ENCODE measurements at places on chromosomes 11 and 22.
A peak's percentile ranks its signal among the peaks of the same experiment; 100 is the strongest.

DNA sequence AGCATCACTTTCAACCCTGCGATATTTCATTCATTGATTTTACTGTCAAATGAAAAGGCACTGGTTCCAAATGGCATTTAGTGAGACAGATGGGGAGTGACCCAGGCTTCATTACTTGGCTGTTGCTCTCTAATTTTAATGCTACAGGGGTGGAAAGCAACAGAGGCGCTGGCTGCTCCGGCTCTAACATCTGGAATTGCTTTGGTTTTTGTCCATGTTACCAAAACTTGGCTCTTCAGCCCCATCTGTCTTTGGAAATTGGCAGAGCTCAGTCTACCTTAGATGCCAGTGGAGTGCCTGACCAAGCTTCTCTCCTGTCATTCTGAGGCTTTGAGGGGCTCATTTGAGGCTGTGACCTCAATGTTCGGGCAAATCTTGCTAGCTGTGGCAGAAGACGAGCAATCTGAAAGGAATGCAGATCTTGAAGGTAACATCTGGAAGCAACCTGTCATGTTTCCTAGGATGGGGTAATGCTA lies 409.5 kb upstream of the SYN3 start:
- no peak for DNase-seq

DNA sequence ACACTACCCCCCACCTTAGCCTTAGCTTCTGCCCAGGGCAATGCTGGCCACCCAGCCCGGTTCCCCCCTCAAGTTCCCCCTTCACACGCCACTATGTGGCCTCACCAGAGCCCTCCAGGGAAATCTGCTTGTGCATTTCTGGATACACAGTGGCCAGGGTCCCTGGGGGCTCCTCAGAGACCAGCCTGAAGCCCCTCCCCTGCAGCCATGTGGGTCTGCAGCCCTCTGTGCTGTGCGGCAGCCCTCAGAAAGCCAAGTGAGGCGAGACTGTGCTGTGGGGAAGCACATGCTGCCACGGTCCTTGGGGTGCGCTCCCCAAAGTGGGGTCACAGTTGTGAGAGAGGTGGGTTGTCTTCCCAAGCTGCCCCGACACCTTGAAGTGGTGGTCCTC lies 2.1 kb upstream of the PLXNB2 start:
- DNase-seq: no peak

- DNase-seq: no peak
These were observed 9.3 kb downstream of the NUP50 start for GRCh38 chr22:45172881-45173585.

GRCh38 chr11:111514216-111515031 lies at the start of gene HOATZ:
TSS of gene HOATZ (plus strand) at chr11:111514778. CDS start at chr11:111514785, 7 bp downstream.
- DNase-seq: no peak

DNA sequence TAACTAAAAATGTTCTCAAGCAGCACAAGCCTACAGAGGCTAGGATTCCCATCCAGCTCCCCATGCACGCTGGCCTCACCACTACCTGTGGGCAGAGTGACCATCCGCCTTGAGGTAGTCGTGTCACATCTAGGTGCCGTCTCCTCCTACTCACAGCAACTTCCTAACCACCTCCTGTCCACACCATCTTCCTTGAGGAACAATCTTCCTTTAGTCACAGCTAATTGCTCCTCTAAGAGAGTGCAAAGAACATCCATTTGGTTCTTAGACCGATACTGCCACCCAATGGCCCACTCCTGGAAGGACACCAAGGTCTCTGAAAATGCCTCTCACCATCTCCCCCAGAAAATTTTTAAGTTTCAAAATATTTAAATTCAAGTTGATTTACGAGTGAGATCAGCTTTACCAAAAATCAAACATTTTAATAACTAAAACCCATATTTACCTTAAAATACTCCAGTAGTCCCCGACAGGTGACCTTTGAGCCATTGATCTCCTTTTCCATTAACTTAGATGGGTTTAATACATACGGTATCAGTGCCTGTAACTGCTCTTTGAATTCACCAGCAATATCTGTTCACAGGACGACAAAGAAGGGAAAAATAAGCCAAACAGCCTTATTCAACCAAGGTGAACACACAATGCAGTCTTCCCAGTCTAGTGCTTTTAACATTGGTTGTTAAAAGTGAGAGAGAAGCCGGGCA lies 21.7 kb upstream of the PLAAT3 start:
- DNase-seq: peak; percentile 94

DNA sequence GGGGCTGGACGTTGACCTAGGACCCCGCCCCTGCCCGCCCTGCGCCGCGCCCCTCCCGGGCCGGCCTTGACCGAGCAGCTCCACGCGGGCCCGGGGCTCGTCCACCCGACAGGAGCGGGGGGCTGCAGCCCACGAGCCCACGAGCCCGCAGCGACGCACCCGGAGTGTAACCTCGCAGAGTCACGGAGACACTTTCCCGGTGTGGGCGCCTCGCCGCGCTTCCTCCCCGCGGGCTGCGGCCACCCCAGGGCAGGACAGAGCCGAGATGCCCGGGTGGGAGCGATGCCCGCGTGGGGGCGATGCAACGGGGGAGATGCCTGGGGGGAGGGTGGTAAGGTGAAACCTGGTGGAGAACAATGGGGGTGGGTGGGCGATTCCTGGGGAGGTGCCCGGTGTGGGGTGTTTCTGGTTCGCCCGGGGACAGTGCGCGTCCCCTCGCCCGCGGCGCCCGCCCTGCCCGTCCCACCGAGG lies 4.9 kb upstream of the ZBED4 start:
- peak; percentile 49 for DNase-seq

DNA sequence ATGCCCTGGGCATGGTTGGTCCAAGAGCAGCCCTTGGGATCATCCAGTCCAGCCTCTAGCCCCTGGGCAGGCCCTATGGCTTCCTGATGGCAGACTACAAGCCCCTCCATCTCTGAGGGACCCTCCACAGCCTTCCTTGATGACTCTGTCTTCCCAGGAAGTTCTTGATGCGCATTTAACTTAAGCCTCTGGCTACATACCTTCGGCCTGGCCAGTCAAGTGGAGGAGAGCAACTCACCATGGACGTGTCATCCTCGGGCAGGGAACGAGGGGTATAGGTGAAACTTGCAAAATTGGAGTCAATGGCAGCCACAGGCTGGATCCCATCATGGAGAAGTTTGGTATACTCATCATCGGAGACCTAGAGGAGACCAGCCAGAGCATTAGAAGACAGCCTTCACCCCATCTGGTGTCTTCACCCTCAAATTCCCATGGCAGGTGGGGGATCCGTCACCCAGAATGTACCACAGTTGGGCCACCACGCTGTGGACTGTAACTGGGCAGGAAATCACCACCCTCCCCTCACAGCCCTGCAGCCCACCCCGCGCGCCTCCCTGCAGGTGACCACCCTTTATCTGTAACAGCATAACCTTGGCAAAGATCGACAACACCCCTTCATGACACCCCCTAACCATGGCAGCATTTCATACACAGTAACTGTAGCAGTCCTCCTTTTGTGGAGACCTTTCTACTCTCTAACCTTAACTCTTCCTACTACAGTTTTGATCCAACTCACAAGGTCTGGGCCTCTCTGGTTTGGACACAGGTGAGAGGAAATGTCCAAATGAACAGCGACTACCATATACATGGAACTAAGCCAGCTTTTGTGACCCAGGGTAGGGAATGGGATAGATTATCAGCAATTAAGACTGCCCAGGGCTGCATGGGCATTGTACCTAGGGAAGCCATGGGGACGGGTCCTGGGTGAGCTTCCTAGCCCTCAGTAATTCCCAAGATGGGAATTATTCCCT lies 91.7 kb downstream of the PDE2A start:
- no peak for DNase-seq

GRCh38 chr11:32081129-32081641 lies 9.7 kb upstream of the RCN1 start:
- DNase-seq: no peak

GRCh38 chr11:2811206-2812091 lies 74.1 kb downstream of the CDKN1C start:
- DNase-seq: no peak

DNA sequence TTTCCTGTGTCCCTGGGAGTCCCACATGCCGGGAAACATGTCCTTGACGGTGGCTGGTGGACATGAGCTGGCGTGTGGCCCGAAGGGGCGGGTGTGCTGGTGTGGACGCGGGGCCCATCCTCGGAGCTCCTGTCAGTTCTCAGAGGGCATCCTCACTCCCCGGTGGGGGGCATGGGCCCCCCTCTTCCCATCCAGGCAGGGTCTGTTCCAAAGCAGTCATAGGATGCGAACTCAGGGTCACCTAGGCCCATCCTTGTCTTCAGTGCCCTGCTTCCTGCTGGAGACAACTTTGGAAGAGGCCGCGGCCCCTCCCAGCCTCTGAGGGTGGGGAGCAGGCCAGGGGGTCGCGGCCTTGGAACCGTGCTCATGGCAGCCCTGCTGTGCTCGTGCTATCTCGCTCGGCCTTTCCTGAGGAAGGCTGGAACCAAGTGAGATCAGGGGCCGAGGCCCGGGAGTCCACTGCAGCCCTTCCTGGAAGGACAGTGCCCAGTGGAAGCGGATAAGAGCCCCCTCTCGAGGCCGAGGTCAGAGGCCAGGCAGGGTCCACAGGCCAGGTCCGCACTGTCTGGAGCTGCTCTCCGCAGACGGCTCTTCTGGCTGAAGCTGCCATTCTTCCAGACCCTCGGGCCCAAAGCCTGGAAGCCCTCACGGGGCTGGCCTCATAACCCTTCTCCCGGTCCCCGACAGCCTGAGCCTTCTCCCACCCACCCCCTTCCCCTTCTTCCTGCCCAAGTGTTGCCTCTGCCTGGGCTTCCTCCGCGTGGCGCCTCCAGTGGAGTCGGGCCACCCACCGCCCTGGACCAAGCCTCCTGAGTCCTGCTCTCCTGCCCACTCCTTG lies 8.7 kb downstream of the GRK2 start:
- DNase-seq: no peak

- no peak for DNase-seq
These were observed 9.3 kb downstream of the MRPL16 start for GRCh38 chr11:59801160-59801706.

- DNase-seq: no peak
These were observed 36.0 kb downstream of the CD6 start for GRCh38 chr11:61007383-61007955.

- no peak for DNase-seq
These were observed 186.2 kb downstream of the CWF19L2 start for GRCh38 chr11:107271425-107271824.

GRCh38 chr22:47687346-47687655 lies 924.9 kb downstream of the TBC1D22A start:
- no peak for DNase-seq

DNA sequence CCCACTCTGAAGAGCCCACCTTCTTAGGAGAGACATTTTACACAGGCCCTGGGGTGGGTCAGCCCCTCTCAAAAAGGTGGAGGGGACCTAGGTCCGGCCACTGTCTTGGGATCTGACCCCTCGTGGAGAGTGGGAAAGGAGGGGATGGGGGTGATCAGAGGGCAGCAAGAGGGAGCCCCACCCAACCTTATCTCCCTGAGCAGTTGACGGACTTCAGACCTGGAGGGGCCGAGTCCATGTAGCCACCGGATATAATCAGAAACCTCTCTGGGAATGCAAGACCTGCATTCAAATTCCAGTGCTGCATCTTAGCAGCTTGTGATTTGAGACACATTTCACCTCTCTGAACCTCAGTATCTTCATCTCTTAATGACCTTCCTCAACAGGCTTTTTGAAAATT lies 44.0 kb downstream of the TP53I11 start:
- no peak for DNase-seq

DNA sequence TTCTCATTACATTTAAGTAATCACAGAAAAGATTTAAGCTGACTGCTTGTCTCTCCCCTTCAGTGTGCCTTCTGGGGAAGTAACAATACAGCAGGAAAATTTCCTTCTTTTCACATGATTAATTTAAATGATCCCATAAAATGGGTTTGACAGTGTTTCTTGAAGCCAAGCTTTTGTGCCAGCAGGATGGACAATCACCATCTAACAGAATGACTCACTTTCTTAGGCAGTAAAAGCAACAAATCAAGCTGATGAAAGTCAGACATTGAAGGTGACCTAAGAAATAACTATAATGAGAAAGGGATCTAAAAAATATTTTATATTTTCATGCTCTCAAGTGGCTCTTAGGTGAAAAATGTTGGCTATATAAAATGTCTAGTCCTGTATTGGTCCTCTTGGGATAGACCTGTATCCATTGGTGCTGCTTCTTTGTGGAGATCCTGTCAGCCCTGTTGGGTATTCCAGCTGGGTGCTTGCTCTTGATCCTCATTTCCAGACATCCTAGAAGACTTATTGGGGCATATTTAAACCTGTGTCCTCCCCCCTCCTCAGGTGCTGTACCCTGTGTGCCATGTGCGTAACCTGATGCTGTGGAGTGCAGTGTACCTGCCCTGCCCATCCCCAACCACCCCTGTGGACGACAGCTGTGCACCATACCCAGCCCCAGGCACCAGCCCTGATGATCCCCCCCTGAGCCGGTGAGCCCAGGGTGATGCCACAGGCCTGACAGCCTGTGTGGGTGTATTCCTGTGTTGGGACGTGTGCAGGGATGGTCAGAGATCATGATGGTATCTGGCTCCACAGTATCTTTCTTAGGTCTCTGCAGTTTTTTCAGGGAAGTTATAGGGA lies 62.7 kb upstream of the HORMAD2 start:
- no peak for DNase-seq

- DNase-seq: no peak
These were observed 189.9 kb downstream of the ARHGAP42 start for GRCh38 chr11:100876815-100877520.

- no peak for DNase-seq
These were observed 165.3 kb downstream of the TTC28 start for GRCh38 chr22:28514321-28514821.

- no peak for DNase-seq
These were observed 312.0 kb upstream of the NARS2 start for GRCh38 chr11:78886616-78887015.

- DNase-seq: no peak
These were observed 238.4 kb downstream of the TBC1D22A start for GRCh38 chr22:47000888-47001287.

- no peak for DNase-seq
These were observed 342.1 kb upstream of the NARS2 start for GRCh38 chr11:78916759-78917158.

Measured in HuH-7.5 (cell line).